ENCODE measurements at places on chromosomes 16 and 17.
A peak's percentile ranks its signal among the peaks of the same experiment; 100 is the strongest.

- DNase-seq, result no peak
These were observed 147.5 kb downstream of the CDH11 start for GRCh38 chr16:64974381-64974780.

GRCh38 chr16:4624827-4625559, 367 bp downstream of the MGRN1 start:
- DNase-seq, result peak; percentile 32

DNA sequence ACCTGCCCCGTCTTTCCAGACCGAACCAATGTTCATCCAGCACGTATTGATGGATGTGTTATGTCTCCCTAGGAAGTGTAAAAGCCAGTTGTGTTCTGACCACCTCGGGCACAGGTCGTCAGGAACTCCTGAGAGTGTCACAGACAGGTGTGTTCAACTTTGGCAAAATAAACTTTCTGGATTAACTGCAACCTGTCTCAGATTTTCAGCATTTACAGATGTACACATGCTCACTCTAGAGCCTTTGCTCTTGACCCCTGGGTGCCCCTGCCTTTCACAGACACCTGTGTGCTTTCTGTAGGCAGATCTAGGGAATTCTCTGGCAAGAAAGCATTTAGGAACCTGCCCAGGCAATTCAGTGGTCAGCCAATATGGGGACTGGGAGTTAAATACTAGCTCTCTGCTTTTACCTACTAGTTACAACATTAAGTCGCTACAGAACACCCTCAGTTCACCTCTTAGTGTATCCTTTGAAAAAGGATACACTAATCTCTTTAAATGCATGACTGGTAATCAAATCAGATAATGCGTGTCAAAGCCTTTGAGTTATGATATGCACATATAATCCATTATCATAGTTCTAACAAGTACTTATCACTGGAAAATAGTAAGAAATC, 188.9 kb downstream of the CPPED1 start:
- DNase-seq, result no peak

DNA sequence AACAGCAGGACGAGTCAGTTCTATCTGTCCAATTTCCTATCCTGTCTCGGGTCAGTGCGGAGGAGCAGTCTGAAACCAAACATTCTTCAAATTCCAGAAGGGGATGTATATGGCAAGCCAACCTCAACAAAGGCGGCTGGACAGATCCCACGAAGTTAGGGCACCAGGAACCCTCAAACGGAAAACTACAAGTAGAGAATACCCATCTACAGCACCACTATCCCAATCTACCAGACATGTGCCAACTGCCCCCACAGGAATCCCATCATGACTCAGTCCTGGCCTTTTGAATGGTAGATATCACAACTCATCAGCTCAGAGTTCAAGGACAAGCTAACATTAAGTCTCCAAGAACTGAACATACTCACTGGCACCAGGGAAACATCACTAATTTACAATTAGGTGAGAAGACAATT, 2.3 kb downstream of the NAT9 start:
- DNase-seq, result no peak

- no peak for DNase-seq
These were observed 41.9 kb downstream of the MEAK7 start for GRCh38 chr16:84462296-84463210.

DNA sequence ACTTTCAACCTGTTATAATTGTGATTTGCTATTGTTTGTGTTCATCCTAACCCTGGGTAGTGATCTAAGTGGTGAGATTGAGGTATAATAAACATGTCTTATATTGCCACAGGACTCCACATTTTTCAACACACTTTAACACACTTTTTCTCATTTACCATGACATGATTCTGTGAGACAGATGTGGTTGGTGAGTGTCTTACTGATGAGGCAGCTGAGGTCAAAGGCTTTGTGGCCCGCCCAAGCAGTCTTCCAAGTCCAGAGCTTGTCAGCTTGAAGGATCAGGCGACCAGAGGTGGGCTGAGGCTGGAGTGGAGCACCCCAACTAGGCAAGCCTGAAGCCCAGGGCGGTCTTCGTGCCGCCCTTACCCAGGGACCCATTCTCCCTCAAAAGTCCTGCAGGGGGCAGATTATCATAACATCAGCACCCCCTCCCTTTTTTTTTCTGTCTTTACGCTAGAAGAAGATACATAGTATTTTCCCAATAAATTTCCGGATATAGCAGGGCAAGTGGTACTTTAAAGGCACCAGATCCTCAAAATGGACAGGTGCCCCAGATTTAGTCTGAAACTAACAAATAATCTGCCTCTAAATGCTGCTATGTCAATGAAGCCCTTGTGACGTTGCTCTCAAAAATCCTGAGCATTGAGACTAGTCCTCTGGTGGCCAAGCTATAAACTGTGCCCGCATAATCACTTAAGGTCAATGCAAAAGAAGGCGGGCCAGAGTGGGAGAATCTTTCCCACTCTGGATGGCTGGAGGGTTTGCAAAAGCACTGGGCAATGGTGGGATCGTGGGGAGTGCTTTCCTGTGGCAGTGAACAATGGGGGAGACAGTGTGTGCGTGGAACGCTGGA, 21.1 kb downstream of the KCTD19 start:
- no peak for DNase-seq

- no peak for DNase-seq
These were observed 476.9 kb upstream of the GOT2 start for GRCh38 chr16:59210955-59211541.

DNA sequence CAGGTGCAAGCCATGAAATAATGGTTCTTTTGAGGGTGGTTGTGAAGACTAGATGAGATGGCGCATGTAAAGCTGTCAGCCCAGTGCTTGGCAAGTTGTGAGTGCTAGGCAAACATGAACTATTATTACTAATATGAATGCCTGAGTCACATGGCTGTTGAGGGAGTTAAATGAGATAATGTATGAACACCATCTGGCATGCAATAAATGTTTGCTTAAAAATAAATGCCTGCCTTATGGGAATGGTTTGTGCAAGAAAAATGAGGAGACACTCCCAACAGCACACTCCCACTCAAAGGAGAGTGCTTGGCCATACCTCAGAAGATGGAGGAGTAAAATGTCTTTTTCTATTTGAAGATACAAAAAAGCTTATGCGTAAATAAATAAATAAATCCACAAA, 3.6 kb downstream of the MAPK3 start:
- no peak for DNase-seq

DNA sequence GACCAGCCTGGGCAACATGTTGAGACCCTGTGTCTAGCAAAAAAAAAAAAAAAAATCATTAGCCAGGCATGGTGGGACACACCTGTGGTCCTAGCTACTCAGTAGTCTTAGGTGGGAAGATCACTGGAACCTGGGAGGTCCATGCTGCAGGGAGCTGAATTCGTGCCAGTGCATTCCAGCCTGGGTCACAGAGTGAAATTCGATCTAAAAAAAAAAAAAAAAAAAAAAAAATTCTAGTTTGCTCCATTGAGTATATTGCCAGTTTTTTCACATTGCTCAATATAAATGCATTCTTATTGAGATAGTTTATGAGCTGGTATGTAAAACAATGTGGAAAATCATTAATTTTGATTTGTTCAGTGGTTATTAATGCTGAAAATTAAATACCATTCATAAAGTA, 52.0 kb downstream of the ABHD15 start:
- no peak for DNase-seq

DNA sequence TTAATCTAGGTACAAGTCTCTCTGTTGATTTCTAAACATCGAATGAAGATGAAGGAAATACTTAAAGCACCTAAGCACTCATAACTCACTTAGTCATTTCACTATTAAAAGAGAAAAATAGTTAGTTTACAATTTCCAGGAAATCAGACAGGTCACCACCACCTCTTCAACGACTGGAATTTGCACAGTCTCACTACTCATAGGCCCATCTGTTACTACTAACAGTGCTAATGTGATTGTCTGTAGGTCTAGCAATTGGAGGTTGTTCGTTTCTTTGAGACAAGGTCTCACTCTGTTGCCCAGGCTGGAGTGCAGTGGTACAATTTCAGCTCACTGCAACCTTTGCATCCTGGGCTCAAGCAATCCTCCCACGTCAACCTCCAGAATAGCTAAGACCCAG, 444.6 kb downstream of the MAF start:
- no peak for DNase-seq

GRCh38 chr17:59775786-59776350, 68.4 kb downstream of the VMP1 start:
- no peak for DNase-seq

GRCh38 chr17:31493656-31494155, 102.2 kb downstream of the RAB11FIP4 start:
- DNase-seq, result no peak

GRCh38 chr17:63378411-63379375, 67.4 kb downstream of the CYB561 start:
- DNase-seq, result no peak

GRCh38 chr16:48575471-48576050, 34.4 kb downstream of the N4BP1 start:
- no peak for DNase-seq
